ENCODE measurements at places on chromosomes 3 and 15.

DNA sequence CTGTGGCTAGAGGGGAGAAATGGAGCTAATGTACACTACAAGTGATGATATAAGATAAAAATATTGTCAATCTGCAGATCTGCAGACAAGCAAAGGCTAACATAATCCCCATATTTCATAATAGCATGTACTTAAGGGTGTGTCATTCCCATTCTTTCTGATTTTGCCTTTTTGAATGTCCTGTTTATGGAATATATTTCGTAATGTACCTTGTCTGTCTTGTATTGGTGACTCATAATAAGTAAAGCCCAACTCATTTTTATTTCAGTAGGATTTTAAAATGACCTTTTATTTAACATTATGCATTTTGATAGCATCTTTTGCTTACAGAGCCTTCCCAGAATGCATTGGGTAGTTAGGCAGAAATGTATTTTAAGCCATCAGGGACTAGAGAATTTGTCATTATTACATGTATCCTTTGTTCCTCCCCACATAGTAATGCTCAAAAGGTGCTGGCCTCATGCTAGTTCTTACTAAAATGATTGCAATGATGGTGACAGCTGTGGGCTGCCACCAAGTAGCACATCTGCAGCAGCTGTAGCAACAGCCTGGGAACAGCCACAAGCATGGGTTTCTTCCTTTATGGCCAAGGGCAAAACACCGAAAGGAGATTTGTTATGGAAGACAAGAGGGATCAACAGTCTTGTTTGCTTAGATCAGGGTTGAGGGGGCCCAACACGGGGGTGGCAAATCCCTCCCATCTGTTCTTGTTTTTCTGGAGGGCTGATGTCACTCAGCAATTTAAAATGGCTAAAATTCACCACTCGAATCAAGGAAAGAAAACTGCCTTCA is 188.5 kb downstream of the CADPS start:
- no peak for DNase-seq

DNA sequence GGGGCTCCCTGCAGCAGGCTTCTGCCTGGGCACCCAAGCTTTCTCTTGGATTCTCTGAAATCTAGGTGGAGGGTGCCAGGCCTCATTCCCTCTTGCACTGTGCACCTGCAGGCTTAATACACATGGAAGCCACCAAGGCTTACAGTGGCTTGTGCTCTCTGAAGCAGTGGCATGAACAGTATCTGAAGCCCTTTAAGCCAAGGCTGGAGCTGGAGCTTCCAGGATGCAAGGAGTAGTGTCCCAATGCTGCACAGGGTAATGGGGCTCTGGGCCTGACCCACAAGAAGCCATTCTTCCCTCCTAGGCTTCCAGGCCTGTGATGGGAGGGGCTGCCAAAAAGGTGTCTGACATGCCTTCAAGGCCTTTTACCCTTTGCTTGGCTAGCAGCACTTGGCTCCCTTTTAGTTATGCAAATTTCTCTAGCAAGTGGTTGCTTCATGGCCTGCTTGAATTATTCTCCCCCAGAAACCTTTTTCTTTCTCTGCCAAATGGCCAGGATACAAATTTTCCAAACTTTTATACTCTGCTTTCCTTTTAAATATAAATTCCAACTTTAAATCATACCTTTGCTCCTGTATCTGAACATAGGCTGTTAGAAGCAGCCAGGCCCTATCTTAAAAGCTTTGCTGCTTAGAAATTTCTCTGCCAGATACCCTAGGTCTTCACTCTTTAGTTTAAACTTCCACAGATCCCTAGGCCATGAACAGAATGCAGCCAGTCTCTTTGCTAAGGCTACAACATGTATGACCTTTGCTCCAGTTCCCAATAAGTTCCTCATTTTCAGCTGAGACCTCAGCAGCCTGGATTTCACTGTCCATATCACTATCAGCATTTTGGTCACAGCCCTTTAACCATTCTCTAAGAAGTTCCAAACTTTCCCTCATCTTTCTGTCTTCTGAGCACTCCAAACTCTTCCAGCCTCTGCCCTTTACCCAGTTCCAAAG is 201.1 kb upstream of the LRRFIP2 start:
- peak; percentile 40 for DNase-seq

GRCh38 chr3:160003520-160004128 is 15.0 kb downstream of the IL12A start:
- DNase-seq: peak; percentile 85

GRCh38 chr15:79310612-79310984 is 314 bp upstream of the TMED3 start:
- no peak for DNase-seq

DNA sequence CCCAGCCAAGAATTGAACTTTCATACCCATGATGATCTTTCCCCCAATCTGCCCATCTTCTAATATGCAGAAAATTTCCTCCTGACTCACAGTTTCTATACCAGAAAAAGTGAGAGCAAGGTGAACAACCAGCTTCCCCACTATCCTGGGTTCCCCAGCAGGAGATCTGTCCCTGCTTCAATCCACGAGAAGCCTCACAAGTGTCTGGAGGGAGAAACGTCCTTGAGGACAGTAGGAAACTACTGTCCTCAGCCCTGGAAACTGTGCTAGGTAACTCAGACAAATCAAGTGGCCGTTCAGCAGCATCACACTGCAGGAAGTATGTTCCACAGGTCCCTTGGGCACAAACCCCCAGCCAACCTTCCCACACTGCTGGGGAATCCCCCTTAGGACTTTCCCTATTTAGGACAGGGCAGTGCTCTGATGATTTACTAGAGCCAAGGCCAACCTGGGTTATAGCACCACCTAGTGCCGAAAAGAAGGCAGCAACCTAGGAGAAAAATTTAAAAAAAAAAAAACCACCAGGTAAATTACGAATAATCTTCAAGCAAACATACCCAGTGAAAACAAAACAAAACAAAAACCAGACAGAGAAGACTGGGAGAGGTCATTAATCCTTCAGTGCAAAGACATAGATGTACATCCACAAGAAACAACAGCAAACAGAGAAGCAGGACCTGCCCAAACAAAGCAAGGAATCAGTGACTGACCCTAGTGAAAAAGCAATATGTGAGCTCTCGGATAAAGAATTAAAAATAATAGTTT is 36.0 kb downstream of the MORC1 start:
- peak; percentile 87 for DNase-seq

DNA sequence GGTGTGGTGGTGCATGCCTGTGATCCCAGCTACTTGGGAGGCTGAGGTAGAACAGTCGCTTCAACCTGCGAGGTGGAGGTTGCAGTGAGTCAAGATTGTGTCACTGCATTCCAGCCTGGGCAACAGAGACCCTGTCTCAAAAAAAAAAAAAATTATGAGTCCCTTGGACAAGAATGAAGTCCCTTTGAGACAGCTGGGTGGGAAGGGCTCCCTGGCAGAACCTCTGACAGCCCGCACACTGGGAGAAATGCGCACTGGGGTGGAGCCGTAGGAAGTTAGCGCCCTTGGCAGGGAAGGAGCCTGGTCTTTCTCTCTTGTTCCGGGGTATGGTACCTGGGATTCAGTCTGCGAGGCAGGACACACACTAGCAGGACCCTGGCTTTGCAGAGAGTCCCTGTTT is 51.4 kb downstream of the SLC30A4 start:
- DNase-seq: no peak

DNA sequence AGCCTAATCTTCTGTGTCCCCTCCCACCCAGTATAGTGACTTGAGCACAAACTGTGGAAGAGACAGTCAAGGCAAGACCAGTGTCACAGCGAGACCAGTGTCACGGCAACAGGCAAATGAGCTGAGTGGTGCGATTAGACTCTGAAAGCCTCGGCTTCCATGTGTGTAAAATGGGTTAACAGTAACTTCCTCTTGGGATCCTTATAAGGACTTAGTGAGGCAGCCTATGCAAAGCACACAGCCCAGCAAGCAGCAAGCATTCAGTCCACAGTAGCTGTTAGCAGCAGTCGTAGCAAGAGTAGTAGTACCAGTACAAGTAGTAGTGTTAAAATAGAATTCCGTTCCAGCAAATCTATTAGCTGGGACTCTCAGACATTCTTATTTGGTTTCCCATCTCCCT is 334.1 kb downstream of the GABRB3 start:
- DNase-seq: no peak

GRCh38 chr15:90582553-90582952 is 52.8 kb downstream of the CRTC3 start:
- DNase-seq: no peak

DNA sequence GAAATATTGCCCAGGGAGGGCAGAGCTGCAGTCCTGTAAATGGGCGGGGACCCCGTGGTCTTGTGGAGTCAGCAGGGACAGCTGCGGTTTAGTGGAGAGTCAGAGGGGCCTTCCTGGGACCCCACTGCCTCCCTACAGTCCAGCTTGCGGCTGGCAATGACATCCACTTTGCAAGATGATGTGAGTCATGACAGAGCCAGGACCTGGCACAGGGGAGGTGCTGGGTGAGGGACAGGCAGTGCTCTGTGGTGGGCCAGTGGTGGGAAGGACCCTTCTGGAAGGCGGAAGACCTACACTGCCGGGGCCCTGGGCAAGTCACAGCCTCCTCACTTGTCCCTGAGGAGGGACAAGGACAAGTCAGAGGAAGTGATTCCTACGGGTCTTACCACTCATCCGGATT is 17.8 kb downstream of the APBA2 start:
- no peak for DNase-seq

GRCh38 chr3:159586571-159587202 is 401.9 kb upstream of the IL12A start:
- DNase-seq: no peak

DNA sequence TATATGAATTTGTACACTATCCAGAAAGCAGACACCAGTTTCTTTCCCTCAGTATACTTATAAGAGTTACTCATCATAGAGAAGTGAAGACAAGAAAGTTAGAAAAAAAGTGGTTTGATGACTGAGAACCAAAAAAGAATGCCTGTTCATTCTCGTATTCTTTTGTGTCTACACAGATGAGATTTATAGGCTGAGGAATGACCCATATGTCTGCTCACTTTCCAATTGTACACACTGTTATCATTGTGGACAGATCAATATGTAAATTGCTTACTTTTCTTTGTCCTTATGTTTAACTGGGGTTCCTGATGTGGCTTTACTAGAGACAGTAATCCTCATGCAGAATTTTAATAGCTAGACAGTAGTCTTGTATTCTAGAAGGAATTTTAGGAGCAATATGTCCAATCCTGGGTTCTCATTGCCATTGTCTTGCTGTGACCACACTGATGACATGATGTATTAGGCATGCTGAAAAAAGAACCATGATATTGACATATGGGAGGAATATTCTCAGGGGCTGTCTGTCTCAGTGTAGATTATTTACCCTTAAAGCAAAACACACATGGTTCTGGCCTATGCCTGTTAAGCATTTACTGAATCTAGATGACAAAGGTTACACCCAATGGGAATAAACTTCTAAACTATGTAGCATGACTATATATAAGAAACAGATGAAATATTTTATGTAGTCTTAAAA is 669.7 kb downstream of the ROBO1 start:
- no peak for DNase-seq

GRCh38 chr3:28800203-28800602 is 451.6 kb upstream of the AZI2 start:
- DNase-seq: no peak

DNA sequence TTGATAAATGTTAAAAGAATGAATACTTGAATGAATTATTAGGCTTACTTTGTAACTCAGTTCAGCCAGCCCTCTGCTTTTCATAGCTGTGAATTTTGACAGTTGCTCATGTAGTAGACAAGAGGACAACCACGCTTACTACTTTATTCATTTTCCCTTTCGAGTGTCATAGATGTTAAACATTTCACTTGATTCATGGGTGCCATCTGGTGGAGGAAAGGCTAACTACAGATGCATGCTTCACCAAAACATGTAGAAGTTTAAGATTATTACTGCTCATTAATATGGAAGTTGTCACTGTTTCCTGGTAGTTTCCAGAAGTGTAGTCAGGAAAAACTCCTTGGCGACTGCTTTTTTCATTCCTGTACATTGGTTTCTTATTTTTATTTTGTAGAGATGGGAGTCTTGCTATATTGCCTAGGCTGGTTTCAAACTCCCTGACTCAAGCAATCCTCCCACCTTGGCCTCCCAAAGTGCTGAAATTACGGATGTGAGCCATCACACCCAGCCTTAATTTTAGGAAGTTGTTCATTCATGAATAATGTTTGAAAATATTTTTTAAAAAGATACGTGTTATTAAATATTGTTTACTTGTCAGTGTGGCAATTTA is 163.2 kb downstream of the B3GALNT1 start:
- DNase-seq: peak; percentile 81

DNA sequence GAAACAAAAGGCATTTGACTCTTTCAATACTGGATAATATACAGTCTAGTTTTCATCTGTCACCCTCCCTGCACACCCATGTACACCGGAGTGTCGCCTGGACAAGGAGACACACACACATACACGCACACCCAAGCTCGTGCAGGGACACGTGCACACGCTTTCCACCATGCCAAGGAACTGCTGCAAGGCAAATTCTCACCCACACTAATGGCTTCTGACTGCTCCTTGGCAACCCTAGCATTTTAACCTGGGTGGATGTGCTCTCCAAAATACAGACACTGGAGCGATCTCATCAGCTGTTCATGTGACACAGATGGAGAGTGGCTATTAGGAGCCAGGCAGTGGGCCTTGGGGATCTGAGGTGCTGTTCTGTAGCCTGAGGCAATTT is 61.6 kb downstream of the MEIS2 start:
- DNase-seq: no peak

DNA sequence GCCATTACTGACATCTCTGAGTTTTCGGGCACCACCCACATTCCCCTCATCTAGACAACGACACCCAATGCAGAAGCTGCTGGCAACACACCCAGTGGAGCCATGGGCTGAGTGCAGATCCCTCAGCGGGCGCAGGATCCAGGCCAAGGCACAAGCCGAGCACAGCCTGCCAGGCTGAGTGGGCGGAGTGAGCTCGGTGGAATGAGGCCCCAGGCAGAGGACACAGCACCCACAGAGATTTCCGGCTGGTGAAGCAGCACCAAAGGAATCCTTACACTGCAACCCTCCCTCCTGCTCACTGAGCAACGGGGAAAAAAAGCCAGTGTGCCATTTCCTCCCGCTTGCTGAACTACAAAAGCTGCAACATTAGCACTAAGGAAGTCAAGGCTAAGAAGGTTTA is 34.3 kb downstream of the ZMAT3 start:
- DNase-seq: peak; percentile 9

GRCh38 chr15:94576889-94577533 is 345.6 kb downstream of the MCTP2 start:
- DNase-seq: peak; percentile 51

DNA sequence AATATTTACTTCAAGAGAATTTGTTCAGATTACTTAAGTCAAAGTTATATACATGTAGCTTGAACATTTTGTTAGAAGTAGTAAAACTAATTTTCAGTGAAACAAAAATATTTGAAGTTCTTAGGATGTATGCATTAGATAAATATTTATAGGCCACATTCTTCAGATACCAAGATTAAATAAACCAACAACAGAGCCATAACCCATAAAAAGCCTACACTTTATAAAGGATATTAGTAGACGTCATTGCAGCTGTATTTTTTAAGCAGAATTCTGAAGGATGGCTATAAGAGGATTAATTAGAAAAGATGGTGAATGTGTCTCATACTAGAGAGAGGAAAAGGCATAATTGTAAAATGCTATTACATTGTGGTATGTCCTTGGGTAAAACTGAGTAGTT is 449.7 kb upstream of the ALCAM start:
- no peak for DNase-seq

- DNase-seq: no peak
Measured at GRCh38 chr15:52191207-52191606, at the start of gene GNB5. Gene GNB5, minus strand, starts transcription at chr15:52191392. Its CDS starts 6,716 bp downstream, at chr15:52184676.

All from suppressor macrophage treated with lipopolysaccharide for 1 hour (primary cell).